Right atrium auricular region (tissue), 2 donors: ENCODE measurements at places on chromosomes 5 and 9. TPM values are rescaled to one million over a fixed set of nuclear protein-coding genes. Genes with fewer than 3 reads are reported as not detected.
A peak's percentile ranks its signal among the peaks of the same experiment; 100 is the strongest.

CHMP5 gene
- total RNA-seq = 44.0 TPM

SEPTIN8 gene
- 24.8 TPM for total RNA-seq

GARIN3 gene
- total RNA-seq = not detected

GRCh38 chr5:131363811-131364506 lies 100.1 kb downstream of the CDC42SE2 start:
- no peak overlapping the region for H3K27ac ChIP-seq
- no peaks in the 10 kb centered on the region for H3K4me1 ChIP-seq

- no peaks in the 10 kb centered on the region for H3K36me3 ChIP-seq
- H3K27me3 ChIP-seq = no peaks in the 10 kb centered on the region
- no peak overlapping the region for H3K4me3 ChIP-seq
- H3K27ac ChIP-seq = no peak overlapping the region
These were observed 21.0 kb downstream of the CDKL3 start for GRCh38 chr5:134345996-134346395.

DNA sequence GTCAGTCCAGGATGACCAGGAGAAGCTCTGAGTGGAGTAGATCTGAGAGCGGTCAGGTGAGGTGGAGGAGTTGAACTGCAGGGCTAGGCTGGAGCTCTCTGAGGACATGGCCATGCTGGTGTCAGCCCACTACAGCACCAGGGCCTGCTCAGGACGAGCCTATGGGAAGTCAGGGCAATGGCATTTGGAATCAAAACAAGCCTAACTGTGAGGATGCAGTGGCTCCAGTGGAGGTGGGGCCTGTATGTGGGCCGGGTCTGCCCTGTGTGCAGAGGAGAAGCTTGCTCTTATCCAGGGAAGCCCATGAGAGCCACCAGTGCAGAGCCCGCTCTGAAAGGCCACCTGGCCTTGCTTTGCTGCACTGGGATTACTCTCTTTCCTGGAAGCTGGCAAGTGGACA lies 11.1 kb downstream of the CXCL14 start:
- H3K27ac ChIP-seq = no peak overlapping the region
- no peaks in the 10 kb centered on the region for H3K4me1 ChIP-seq

DNA sequence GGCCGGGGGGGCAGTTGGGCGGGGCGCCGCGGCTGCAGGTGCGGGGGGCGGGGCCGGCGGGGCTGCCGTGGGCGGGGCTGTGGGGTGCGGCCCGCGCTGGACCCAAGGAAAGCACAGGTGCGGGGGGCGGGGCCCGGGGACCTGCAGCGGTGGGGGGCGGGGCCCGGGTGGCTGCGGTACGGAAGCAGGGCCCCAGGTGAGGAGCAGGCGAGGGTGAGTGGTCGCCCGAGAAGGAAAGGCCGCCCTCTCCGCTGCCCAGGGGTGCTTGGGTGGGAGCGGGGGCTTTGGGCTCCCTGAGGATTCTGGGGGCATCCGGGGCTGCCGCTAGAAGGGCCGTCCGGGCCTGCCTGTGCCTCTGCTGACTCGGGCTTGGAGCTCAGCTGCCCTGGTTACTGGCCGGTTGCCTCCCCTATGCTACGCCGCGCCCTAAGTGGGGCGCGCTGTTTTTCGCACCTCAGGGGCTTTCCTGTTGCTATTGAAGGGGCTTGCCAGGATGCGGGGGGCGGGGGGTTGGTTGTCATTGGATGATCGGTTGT lies 767 bp downstream of the RALGPS1 start:
- DNase-seq = no peak
- peak overlapping the region; percentile 62 for H3K4me3 ChIP-seq
- H3K27ac ChIP-seq = no peak overlapping the region
- H3K36me3 ChIP-seq = no peaks in the 10 kb centered on the region
- H3K4me1 ChIP-seq = peaks cover 13% of the 10 kb centered on the region
